ENCODE measurements at places on chromosomes 4 and X.

- DNase-seq, result no peak
Measured at GRCh38 chr4:120672558-120673147, 249.9 kb downstream of the PRDM5 start.

- no peak for DNase-seq
Measured at GRCh38 chrX:20547611-20548051, 280.9 kb upstream of the RPS6KA3 start.

- DNase-seq, result no peak
Measured at GRCh38 chr4:140096483-140096861, 57.5 kb downstream of the MAML3 start.

GRCh38 chrX:2500091-2500802 lies 529 bp downstream of the DHRSX start:
- no peak for DNase-seq

DNA sequence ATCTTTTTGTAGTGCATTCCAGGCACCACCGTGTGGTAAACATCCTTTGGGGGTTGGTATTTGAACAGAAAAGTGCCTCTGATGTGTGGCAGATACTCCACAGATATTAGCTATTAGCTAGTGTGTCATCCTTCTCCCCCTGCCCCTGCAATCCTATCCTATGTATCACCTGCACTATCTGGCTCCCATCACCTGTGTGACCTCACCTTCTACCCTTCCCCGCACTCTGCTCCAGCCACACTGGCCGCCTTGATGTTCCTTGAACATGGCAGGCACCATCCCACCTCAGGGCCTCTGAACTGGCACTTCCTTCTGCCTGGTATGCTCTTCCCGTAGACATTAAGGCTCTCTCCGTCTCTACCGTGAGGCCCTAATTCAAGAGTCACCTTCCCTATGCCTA lies 3.7 kb downstream of the ELK1 start:
- no peak for DNase-seq

GRCh38 chr4:15197005-15197404 lies 194.7 kb downstream of the CPEB2 start:
- DNase-seq, result no peak

GRCh38 chrX:71000139-71000538 lies 68.0 kb downstream of the SNX12 start:
- DNase-seq, result no peak

DNA sequence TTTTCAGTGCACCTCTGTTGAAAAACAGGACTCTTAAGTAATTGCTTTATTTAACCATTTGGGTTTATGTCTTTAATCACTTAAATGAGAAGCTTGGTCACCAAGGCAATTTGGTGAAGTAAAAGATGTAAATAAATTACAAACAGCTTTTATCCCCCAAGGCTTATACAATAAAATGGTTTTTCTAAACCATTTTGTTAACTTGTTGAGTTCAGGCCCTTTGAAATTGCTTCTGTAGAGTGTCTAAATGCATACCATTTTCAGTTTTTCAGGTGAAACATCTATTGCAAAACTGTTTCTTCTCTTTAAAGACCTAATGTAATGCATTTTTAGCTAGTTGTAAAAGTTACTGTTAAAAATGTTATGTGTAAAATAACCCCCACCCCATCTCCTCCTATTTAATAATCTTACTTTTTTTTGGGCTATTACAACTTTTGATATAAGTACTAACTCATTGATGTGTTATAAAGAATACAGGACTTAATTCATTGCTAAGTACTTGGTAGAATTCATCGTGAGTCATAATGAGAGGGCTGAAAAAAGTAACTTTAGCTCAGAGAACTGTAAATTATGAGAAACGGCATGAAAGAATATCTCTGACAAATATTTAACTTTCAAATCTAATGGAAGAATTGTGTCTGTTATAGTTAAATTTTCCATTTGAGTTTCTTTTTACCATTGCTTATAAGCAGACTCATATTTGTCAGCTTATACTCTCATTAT lies 4.5 kb downstream of the RAPGEF2 start:
- DNase-seq, result no peak

GRCh38 chr4:7640136-7640535 lies 205.4 kb upstream of the PSAPL1 start:
- no peak for DNase-seq

- no peak for DNase-seq
Measured at GRCh38 chrX:131747173-131747572, 203.3 kb downstream of the OR13H1 start.

DNA sequence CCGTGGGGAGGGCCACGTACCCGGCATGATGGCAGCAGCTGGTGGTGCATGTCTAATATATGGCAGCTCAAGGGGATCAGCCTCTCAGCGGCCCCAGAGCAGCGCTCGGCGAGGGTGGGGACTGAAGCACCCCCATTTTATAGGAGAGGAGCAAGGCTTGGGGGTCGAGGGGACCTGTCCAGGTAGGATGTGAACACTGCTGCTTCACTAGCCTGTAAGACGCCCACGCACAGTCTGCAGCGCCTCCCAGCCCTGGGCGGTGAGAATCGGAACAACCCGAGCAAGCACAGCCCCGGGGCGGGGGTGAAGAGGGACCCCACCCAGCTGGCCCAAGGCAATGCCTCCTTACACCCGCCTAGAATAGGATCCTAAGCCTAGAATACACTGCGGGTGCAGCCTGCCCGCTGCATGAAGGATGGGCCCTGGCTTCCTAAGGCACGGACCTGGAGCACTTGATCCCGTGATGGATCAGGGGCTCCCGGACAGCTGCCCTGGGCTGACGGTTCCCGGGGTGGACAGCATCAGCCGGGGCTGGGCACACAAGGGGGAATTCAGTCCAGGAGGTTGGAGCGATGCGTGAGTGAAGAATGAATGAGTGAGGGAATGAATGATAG lies 17.6 kb downstream of the ADRA2C start:
- DNase-seq, result no peak

GRCh38 chr4:132642016-132642817 lies 506.9 kb upstream of the PCDH10 start:
- no peak for DNase-seq

DNA sequence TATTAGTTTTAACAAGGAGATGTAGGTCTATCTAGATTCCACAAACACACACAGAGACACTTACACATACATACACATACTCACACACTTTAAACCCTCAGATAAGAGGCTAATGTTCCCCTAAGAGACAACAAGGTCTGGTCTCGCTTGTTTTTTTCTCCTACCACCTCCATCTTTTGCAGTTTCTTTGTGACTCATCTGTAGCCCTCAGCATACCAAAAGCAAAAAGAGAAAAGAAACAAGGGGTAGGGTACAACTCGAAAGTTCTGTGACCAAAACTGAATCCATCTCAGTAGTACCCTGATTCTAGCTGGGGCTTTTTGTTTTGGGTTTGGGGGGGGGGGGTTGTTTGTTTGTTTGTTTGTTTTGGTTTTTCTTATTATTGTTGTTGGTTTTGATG lies 12.2 kb upstream of the EXOSC9 start:
- no peak for DNase-seq

GRCh38 chr4:75848891-75849290 lies 53.4 kb downstream of the PPEF2 start:
- DNase-seq, result no peak

GRCh38 chr4:163562496-163562895 lies 68.0 kb downstream of the TMA16 start:
- DNase-seq, result no peak

DNA sequence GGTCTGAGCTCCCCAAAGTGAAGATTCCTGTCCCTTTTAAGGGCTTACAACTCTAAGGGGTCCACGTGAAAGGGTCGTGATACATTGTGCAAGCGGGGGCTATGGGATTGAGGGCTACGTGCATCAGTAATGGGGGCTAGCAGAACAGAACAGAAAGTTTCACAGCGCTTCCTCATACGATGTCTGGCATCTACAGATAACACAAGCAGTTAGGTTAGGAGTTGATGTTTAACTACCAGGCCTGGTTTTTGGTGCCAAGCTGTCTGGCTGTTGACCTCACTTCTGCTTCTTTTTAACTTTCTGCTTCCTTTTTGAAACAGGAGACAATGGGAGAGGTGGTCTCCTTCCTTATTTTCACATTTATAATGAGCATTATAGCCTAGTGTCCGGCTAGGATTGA lies 368.6 kb upstream of the CXorf51A start:
- DNase-seq, result no peak

- DNase-seq, result no peak
Measured at GRCh38 chrX:703866-704265, 73.3 kb downstream of the SHOX start.

DNA sequence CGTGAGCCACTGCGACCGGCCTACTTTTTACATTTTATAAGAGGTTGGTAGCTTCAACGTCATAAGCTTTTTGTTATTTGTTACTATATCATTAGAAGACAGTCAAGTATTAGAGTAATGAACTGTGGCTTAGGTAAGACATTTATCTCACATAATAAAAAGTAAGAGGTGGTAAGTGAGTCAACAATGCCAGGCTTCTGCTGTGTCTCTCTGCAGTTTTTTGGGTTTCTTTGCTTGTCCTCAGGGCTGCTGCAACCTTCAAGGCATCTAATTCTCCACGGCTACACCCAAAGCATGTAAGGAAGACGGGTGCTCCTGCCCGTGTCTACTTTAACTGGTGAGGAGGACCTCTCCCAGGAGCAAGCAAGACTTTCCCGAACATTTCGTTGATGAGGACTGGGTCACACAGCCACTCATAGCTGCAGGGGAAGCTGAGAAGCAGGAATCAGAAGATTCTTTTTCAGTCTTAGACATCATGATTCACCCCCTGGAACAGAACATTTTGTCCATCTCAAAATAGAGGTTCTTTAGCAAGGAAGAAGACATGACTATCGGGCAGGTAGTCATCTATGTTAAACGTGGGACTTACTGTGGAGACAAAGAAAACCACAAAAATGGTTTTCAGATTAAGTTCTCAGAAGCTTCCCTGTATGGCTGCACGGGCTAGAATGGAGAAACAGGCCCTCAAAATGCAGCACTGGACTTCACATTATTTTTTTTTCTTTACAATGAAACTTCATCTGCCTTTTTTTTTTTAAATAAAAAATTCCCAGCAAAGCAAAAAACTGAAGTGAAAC lies 13.0 kb upstream of the RHOH start:
- DNase-seq, result no peak

DNA sequence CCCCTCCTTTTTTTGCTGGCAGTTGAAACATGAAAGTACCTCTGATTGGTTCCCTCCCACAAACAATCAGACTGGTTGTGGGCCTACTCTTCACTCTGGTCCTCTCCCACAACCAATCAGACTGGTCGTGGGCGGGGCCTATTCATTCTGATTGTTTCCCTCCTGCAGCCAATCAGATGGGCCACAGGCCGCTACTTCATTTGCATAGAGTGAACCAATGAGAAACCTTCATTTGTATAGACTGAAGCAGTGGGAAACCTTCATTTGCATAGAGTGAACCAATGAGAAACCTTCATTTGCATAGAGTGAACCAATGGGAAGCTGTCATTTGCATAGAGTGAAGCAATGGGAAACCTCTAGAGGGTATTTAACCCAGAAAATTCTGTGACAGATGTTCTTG lies 55.2 kb downstream of the TRMT44 start:
- no peak for DNase-seq

DNA sequence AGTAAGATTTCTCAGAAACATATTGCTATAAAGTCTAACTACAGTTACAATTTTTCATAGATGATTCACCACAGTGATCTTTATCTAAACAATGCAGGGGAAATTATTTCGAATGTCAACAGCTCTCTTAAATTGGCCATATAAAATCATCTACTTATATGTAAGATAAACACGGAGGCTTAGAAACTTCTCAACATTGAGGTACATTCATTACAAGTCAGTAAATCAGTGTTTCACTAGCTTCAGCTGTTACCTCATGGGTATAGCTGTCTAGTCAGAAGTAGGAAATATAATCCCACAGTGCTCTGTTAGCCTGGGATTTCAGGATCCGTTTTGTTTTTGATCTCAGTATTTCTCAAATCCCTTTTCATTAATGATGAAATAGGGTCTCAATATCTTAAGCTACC lies 43.2 kb downstream of the PCDH7 start:
- DNase-seq, result no peak

GRCh38 chr4:70359115-70359661 lies 1.4 kb upstream of the SMR3A start:
- DNase-seq, result no peak

DNA sequence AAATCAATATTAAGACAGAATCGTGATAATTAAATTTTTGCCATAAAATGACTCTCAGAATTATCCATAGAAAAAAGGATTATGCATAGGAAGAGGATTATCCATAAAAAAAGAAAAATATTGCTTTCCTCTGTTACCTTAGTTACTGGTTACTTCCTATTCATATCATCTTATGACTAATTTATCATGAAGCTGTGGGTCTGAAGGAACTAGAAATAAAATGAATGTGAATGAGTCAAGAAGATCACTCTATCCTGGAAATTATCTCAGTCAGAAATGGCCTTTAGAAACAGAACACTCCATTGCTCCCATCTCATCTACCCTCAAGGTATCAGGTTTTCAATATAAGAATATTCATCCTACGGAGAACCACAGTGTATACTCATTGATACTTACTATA lies 19.4 kb downstream of the RPS6KA6 start:
- DNase-seq, result no peak

GRCh38 chrX:53284684-53285447 lies 3.5 kb upstream of the IQSEC2 start:
- peak; percentile 64 for DNase-seq

DNA sequence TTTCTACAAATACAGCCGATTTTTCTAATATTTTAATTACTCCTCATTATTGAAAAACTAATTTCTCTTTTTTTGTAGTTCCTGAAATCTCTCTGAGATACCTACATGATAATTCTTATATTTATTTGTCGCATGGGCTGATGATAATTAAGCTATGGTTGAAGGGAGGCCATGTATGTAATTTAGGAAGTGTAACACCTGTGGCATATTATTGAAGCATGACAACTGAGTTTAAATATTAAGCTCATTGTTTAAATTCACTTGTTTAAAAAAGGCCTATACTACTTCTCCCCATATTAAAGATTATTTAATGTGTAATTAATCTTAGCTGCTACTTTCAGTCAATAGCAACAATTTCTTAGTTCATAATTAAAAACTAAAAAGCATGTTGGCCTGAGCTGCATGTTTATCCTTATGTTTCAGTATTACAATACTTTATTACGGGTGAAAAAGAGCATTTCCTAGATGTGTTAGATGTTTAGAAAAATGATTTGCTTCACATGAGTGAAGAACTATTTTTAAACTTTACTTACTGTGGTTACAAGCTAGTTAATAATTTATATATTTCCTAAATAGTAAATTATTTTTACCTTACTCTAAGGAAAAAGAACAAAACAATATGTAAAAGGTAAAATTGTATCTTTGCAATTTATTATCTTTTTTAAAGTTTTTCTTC lies 122.4 kb downstream of the RAP1GDS1 start:
- DNase-seq, result no peak

GRCh38 chr4:168585168-168586091 lies 88.6 kb downstream of the PALLD start:
- DNase-seq, result peak; percentile 90

DNA sequence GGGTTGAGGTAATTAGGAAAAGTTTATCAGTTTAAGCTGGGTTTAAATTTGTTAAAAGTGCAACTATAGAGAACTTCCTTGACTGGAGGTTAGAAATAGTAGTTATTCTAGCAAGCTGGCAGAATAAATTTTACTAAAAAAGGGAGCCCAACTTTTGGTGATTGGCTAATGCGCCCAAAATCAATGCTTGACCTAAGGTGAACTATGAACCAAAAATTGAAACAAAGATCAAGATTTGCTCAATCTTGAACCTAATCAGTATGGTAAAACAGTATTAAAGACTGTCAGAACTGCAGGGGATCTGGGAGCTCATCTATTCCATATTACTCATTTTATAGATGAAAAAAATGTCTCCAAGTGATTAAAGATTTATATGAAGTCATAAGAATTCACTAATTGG lies 6.1 kb upstream of the SPATA18 start:
- DNase-seq, result no peak

All from right atrium auricular region (tissue), 2 donors.